Stimulated activated CD8-positive, alpha-beta memory T cell treated with anti-CD3 and anti-CD28 coated beads, Interleukin-4, amount 100 ng/mL, for 1 hour (primary cell): ENCODE measurements at places on chromosomes 13 and 19.

GRCh38 chr19:15837221-15837731 is 21.8 kb upstream of the OR10H1 start:
- no peak for DNase-seq

GRCh38 chr19:15297416-15298224 is 34.7 kb downstream of the BRD4 start:
- DNase-seq, result no peak

DNA sequence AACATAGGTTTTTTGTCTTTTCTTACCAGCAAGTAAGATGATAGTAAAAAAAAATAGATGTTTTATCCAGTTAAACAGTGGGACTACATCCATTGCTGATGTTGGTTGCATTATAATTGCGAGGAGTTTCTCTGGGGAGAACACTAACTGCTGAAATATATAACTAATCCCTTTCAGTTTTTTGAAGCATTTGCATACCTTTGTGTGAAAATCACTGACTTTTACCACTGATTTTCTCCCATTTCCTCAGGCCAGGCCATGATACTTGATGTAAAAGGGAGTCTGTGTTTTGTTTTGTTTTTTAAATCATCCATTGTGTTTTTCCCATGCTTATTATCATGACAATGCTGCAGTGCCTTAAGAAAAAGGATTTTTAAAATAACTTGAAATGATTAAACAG is 699.5 kb downstream of the PCDH9 start:
- DNase-seq, result no peak

DNA sequence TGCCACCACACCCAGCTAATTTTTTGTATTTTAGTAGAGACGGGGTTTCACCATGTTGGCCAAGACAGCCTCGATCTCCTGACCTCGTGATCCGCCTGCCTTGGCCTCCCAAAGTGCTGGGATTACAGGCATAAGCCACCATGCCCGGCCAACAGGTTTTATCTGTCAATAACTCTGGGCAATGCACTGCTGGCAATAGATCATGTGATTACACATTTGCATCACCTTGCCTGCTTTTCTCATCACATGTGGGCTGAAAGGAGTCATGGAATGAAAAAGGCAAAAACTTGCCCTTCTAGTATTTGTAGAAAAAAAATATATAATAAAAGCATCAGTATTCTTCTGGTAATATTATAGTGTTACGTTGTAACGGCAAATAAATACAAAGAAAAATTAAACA is 164.5 kb downstream of the NHLRC3 start:
- DNase-seq, result no peak

DNA sequence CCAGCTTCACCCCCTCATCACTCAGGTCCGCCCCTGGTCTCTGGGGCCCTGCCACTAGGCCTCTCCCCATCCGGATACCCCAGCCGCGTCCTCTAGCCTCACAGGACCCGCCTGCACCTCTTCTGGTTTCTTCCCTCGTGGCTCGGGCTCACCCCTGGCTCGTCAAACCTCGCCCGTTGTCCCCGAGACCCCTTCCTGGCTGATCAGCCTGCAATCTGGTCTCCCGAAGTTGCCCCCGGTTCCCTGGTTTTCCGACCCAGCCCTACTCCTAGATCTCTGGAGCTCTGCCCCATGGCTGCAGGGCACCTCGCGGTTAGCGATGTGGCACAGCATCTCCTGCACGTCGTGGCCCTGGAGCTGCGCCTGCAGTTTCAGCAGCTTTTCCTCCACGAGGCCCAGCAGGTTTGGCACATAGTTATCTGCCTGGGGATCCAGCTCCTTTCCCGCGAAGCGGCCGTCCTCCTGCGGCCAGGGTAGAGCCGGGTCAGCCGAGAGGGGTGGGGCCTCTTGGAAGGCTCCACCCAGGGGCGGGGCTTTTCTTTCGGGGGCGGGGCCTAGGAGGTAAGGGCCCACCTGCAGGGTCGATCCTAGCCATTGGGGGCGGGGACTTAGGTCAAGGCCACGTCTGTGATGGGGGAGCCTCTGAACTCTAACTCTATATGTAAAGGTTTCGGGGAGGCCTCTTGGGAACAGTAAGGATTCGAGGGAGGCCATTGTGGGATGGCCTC is 2.4 kb upstream of the RGL3 start:
- no peak for DNase-seq

DNA sequence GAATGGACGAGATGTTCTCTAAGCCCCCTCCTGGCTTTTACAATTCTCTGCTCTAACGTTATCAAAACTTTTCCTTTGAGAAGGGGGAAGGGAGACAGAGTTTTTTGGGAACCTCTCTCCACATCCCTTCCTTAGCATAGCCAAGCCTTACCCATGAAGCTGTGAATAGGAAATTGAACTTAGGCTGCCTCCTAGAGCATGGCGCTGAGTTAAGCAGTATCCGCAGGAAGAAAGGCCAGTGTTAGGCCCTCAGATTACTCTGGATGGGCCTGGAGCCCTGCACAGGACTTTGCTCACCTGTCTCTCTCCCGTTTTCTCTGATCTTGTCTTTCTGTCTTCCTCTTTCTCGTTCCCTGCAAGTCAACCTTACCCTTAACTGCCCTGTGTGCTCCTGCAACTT is 39.6 kb downstream of the CYP2B6 start:
- DNase-seq, result no peak

GRCh38 chr13:45422731-45423292 is 4.6 kb upstream of the SLC25A30 start:
- DNase-seq, result no peak

GRCh38 chr19:34481861-34482379 is 362 bp downstream of the WTIP start:
- no peak for DNase-seq

- DNase-seq, result no peak
Observed at GRCh38 chr19:3771906-3772455, at the start of gene RAX2. Gene RAX2 (minus strand): TSS chr19:3772228. CDS start chr19:3771742, 486 bp downstream.

DNA sequence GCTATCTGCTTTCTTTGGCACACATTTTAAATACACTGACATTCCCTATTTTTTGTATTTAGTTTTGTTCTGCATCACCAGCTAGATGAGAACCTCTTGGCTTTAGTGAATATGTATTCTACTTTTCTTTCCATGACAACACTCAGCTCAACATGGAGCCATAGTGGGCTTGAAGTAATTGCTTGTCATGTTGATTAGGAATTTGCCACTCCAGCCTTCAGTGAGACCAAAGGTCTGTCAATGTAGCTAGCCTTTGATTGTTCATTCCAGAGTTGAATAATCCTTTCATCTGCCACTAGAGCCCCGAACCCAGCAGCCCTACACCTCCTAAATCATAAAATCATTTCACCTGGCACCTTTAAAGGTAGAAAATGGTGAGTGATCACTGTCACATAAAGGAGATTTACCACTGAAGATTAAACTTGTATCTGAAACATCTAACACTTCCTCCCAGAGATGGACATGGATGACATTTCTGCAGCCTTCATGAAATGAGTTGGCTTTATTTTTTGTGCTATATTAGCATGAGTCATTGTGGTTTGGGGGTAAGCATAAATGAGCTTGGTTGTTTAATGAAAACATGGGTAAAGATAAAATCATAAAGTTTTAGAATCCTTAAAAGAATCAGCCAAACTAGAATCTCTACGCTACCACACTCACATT is 29.2 kb upstream of the GARRE1 start:
- DNase-seq, result no peak

DNA sequence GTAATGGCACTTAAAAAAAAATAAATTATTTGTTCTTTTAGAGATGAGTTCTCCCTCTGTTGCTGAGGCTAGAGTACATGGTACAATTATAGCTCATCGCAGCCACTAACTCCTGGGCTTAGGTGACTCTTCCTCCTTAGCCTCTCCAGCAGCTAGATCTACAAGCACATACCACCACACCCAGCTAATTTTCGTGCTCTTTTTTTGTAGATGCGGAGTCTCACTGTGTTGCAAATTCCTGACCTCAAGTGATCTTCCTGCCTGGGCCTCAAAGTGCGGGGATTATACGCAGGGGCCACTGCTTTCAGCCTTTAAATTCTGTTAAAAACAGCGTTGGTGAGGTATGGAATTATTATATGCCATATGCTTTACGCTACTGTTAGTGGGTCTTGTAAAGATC is 2034.0 kb downstream of the OLFM4 start:
- no peak for DNase-seq

DNA sequence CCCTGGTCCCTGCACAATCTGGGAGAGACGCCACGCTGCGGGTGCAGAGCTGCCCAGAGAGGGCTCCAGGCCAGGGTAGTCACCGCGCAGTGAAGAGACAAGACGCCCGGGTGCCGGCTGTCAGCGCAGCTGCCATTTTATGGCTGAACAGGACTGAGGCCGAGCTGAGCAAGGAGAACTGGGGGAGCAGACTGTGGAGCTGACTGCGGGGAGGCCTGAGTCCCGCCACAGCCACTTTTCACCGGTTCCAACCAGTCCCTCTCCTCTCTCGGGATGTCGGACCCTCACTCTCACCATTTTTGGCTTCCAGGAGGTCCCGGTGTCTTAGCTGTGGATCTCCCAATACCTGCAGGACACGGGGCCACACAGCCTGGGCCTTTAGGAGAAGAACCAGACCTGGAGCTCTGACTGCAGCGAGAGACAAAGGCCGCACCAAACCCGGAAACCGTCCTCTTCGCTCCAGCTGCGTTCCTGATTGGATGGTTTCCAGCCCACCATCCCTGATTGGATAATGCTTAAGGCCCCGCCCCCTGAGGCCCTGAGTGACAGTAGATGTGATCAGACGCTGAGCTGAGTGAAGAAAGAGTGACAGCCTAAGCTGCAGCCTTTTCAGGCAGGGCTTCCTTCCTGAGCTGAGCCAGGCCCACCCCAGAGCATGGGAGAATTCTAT is at the start of gene ZNF626:
TSS of gene ZNF626 (minus strand) at position 422 of the 670 bp plus-strand sequence. CDS start at position 297, 125 bp downstream.
- DNase-seq, result peak; percentile 67

DNA sequence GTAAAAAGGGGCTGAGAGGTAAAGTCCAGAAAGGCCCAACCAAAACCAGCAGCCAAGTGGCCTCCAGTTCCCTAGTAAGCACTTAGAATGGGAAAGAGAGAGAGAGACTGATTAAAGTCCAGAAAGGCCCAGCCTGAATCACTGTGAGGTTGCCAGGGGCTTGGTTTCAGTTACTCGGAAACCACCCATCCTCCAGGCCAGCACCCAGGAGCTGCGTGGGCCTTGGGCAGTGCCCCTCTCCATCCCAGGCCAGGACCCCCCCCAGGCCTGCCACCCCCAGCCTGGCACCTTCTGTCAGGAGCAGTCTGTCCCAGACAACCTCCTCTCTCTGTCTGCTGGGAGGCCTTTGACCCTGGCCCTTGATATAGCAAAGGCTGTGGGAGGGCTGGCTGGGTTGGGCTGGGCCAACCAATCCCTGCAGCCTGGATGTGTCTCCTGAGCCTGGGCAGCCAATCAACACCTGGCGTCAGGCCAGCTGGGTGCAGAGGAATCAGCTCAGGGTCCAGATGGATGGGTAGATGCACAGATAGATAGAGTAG is at the start of gene CYP4F2:
TSS of gene CYP4F2 (minus strand) at position 337 of the 539 bp plus-strand sequence. CDS start 463 bp downstream, outside the sequence.
- no peak for DNase-seq

DNA sequence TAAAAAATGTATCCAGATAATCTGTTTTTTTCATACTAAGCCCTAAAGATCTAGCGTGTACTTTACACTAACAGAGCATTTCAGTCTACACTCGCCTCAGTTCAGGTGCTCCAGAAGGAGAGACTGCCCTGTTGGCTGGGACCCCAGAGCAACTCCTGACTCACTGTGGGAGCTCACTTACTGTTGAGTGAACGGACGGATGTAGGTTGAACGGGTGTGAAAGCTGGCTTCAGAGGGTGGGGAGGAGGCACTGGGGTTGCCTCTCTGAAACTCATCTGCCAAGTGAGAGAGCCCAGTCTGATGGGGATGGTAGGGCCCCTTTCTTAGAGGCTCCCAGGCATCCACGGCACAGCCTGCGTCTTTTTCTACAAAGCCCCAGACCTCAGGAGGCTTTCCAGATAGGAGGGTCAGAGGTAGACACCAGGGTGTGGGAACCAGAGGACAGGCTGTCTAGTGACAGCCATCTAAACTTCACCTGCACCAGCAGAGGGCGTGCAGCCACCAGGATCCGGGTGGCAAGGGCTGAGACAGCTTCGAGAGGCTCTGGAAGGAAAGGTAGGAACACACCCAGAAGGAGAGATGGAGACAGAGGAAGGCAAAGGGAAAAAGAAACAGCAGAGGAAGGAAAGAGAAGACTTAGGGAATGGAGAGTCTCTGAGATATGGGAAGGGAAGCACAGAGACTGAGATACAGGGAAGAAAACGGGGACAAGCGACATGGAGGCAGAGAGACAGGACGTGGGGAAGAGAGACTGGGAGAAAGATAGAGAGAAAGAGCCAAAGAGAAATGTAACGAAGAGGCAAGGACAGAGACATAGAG is 3.7 kb downstream of the KASH5 start:
- peak; percentile 46 for DNase-seq

DNA sequence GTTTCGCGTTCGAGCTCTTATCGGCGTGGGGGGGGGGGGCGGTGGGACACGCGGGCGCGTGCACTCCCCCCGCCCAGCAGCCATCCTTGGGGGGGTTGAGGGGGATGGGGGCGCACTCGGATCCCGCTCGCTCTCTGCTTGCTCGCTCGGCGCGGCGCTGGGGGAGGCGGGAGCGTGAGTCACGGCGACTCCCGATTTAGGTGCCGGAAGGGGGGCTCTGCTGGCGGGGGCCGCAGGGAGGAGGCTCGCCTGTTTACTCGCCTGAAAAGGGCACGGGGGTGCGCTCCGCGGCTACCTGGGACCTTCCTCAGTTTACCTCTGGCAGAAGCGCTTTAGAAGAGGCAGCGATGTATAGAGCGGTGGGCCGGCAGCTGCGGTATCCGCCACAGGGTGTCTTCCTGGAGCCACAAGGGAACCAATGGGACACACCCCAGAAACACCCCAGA is 1.1 kb upstream of the PDE4A start:
- no peak for DNase-seq

DNA sequence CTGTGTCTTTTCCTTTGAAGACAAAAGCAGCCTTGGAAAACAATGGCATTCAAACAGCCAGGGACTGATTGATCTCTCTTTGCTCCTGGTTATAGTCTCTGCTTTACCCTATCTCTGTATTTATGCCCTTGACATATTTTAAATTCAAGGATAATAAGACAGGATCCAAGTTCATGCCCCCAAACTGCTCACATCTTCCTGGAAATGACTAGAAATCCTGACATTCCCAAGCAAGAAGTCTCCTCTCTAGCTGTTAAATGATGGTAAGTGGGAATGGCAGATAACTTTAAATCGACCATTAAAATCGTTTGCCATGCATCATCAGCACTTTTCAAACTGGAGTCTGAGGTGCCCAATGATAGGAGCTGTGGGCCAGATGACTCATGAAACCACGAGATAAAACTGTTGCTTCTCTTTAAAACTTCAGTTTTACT is 435.6 kb downstream of the FOXO1 start:
- DNase-seq, result no peak

DNA sequence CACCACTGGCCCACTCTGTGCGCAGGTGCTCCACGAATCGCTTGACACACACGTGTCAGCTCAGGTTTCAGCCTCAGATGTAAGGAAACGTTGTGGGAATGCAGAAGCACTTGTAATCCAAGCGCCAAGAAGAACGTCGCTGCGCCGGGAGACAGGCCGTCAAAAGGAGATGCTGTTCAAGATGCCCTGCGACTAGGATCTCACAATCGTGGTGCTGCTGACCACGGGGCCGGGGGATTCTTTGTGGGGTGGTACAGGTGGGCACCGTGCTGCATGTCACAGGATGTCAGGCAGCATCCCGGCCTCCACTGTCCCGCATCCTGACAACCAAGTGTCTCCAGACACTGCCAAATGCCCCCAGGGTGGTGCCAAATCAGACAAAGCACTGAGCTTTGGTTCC is 16.9 kb upstream of the SIGLEC11 start:
- DNase-seq, result no peak
